Activated naive CD4-positive, alpha-beta T cell (primary cell): ENCODE measurements at places on chromosomes 2 and 18.

DNA sequence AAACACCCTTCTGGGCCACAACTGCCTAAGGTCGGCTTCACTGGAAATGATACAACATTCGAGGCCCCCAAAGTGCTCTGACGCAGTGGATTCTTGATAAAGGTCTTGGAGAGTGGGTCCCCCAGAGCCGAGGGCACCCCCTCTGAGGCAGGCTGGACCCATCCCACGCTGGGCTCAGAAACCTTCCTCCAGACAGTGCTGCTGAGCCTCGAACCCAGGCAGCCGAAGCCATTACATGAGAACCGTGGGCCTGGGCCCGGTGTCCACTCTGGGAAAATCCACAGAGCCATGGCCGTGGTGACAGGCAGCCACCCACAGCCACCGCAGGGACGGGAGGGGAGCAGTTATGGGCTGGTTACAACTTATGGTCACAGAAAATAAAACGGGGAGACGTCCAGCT is 81.4 kb upstream of the ID2 start:
- no peak for DNase-seq

GRCh38 chr2:122414902-122415301 is 659.5 kb downstream of the TSN start:
- DNase-seq, result no peak

GRCh38 chr2:7612969-7613368 is 695.8 kb downstream of the RNF144A start:
- no peak for DNase-seq

- no peak for DNase-seq
Measured at GRCh38 chr2:28678944-28679343, 72.7 kb upstream of the PPP1CB start.

- DNase-seq, result no peak
Measured at GRCh38 chr2:47272905-47273758, 118.0 kb upstream of the STPG4 start.

DNA sequence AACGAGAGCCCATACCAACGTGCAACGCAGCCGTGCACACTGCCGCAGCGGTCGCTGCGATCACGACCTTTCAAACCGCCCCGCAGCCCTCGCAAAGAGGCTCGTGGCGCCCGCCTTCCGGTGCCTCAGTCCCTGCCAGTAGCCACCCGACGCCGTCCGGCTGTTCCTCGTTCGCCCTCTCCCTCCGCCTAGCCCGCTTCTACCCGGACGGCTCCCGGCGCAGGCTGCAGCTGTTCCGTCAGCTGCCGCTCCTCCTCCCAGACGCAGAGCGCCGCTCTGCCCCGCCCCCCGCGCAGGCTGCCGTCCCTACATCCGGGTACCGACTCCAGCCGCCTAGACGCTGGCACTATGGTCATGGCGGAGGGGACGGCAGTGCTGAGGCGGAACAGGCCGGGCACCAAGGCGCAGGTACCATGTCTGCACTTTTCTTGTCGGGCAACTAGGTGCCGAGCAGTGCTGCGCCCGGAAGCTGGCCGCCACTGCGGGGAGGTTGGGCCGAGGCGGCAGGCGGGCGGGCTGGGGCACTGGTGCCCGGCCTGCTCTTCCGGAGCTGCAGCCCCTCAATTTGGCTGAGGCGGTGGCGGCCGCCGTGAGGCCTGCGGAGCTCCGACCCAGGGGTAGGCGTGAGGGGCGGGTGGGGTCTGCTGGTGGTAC is at the start of gene MOB4:
Gene MOB4 (plus strand): TSS at position 328 of the 654 bp plus-strand sequence. CDS start 21 bp downstream, at position 349.
- peak; percentile 87 for DNase-seq
